Stimulated activated CD4-positive, alpha-beta T cell treated with anti-CD3 and anti-CD28 coated beads, Interleukin-15, amount 100 ng/mL, for 1 hour (primary cell): ENCODE measurements at places on chromosomes 4 and X.

DNA sequence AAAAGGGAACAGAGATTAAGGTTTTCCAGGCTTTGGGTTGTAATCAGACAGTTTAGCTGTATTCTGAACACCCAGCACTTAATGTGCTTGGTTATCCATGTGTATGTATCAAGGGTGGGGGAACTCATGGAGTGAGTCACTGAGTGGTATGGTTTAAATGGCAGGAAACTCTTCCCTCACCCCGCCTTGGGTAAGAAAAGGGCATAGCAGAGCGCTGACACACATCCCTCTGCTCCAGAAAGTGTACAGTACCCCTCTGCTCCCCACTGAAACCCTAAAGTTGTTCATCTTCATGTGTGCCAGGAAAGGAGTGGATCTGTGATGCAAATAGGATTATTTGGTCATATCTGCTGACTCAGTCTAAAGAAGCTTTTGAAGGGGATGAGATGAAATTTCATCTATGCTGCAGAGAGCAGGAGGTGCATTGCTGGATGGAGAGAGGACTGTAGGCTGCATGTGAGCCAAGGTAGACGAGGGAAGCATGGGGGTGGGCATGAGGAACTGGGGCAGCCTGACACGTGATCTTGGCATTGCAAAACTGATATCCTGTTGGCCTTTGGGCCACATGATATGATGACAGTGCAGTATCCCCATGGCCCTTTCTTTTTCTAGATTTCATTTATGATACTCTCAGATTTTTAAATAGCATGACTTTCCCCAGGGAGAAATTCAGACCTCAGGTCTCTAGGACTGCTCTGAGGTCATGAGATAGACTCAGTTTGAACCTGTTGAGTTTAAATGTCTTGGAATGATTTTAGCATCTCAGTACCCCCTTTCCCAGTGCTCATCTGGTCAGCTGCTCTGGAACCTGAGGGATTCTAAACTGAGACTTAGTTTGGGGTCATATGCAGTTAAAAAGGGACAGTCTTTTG is 84.8 kb downstream of the TMEM164 start:
- DNase-seq = no peak

DNA sequence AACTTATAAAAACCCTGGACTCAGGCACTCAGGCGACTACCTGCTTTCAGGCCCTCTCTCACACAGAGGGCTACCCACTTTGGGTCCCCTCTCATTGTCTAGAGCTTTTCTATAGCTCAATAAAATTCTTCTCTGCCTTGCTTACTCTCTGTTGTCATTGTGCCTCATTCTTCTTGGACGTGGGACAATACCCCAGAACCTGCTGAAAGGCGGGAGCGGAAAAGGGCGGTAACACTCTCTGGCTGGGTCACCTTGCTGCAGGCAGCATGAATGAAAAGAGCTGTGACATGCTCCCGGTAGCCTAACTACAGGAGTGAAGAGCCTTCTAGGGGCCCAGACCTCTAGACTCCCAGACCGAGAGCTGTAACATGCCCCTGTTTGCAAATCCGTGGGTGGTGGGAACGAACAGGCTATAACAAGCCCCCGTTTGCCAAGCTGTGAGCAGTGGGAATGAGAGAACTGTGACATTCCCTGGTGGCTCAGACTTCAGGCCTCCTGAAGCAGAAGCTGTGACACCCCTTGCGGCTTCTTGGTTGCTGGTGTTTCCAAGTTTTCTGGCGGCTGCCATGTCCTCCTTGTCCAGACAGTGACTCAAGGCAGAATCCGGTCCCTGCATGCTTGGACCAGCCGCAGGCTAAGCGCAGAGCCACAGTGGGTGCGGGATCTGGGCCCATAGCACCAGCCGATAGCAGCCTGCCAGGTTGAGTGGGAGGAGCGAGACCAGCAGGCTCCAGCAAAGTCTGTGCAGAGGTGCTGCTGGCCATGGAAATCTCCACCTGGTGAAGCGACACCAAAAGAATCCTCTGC is 684.6 kb downstream of the ARAP2 start:
- DNase-seq = no peak

GRCh38 chrX:119899125-119899524 is 3.4 kb downstream of the AKAP14 start:
- DNase-seq = no peak

DNA sequence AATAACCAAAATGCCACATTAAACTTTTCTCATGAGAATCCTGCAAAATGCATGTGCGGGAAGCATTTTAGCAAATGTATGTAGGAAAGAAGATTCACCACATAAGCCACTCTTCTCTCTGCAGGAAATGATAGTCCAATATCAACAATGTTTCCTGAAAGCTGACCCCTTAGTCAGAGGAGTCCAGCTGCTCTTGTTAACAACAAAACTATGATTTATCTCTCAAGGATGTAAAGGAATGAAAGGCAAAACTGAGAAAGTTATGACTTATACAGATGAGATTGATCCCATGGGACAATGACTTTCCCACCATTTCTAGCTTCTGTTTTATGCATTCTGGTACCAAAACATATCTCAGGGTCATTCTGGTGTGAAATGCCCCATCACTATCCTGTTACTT is 125.0 kb upstream of the EDNRA start:
- DNase-seq = no peak

DNA sequence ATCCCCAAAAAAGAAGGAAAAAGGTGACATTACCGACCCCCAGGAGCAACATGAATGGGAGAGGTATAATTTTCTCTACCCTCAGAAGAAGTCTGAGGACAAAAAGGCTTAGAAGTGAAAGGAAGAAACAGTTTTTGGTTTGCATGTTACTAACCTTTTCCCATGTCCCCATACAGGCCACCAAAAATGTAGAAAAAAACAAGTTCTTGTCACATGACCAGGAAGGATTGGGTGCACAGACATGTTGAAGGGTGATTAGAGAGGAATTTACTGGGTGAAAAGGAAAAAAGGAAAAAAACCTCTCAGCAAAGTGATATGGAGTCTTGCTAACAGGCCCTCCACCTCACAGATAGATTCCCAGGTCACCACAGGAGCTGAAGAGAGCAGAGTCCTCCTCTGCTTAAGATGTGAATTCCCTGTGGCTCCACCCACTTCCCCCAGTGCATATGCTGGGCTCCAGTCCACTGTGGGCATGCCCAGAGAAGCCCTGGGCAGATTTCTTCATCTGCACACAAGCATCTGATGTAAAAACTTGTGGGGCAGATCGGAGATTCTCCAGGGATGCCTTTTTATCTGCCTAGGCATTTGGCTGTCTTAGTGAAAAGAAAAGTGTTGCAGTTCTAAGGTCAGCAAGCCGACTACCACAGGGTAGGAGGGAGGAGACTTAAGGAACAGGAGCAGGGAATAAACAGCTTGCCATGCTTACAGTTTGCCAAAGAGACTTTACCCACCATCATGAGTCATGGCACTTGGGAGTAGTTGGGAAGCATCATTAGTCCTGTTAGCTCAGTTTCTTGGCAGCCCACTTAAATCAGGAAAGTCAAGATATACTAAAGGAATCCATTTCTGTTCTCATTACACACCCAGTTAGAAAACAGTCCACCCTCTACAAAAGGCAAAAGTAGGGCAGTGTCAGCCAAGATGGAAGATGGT is 25.0 kb upstream of the PASD1 start:
- DNase-seq = no peak

GRCh38 chrX:71870208-71871098 is 40.2 kb upstream of the NHSL2 start:
- DNase-seq = no peak

DNA sequence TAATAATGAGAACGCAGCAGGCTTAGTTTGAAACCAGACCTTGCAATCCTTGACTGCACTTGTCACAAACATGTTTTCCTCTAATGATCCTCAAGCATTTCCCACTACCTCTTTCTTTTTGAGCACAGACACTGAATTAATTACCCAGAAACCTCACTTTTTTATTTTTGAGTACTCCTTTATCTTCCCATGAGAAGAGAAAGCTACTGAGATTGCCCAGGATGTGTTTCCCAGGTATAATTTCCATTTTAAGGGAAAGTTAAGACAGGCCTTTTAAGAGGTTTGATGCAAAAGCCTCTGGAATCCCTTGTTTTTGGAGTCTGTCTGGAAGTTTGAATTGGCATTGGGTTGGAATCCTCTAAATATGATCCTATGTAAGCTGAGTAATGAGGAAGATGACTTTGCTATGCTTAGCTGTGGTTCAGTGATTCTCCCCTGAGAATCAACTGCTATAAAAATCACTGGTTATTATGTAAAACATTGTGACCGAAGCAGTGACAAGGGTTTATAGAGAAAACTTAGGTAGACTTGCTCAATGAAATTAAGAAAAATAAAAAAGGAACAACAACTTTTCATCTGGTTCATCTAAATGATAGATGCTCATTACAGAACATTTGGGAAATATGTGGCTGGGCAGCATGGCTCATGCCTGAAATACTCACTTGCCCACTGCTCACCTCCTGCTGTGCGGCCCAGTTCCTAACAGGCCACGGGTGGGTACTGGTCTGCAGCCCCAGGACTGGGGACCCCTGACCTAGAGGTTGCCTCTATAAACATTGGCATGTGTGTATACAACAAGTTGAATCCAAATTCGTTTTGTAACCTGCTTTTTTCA is 10.8 kb upstream of the RHOH start:
- DNase-seq = no peak

DNA sequence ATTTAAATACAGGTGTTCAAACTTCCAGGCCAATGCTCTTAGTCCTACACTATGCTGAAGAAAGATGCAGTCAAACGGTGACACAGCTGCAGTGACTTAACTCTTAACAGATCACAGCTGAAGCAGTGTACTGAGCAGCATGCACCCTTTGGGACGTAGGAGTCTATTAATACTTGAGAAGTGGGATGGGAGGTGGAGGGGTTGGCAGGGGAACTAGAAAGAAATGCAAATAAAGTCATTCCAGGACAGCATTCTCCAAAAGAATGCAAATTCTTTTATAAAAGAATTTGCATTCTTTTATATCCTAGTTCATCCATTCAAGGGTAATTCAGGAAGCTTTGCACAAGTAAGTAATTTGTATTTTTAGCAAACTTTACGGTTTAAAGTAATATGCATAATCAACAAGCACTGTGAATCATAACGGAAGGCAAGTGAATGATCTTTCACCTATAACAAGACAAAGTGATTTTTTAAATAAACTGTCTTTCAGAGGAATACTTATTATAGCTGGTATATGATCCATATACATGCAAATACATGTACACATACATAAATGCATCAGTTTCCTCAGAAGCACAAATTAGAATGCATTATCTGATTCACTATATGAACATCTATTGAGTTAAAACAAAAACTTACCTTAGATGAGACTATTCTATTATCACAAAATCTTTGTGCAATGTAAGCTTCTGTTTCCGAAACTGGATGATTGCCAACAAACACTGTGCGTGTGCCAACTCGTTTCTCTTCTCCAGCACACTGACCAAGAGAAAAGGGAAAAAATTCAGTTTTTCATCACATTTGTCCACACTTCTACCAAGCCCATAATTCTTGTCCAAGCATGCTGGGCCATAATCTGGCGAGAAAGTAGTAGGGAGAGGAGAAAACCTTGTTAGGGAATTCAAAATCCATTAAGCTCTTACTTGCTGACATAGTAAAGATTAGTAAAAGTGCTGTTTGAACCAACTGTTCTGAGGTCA is 106.5 kb downstream of the ATP11C start:
- no peak for DNase-seq

- DNase-seq = no peak
Measured at GRCh38 chr4:173145131-173145530, 23.5 kb upstream of the GALNT7 start.

- DNase-seq = no peak
Measured at GRCh38 chrX:133661962-133662839, 246.9 kb upstream of the GPC4 start.

DNA sequence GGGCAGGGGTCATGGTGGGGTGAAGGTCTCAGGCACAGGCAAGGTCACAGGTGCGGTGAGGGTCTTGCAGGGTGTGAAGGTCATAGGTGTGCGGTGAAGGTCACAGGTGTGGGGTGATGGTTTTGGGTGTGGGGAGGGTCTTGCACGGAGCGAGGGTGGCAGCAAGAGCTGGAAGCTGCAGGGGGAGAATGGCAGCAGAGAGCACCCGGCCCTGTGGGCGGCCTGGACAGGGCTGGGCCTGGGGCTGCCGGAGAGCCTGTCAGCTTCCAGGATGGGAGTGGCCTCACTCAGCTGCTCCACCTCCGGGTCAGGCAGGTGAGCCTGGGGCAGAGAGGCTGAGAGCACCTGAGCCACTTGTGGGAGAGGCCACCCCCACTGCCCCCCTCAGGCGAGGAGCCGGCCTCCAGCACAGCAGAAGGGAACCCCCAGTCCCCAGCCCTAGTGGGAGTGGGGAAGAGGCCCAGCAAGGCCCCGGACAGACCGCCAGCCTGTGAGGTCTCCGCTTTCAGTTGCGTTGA is 1.5 kb downstream of the MSANTD1 start:
- DNase-seq = no peak

DNA sequence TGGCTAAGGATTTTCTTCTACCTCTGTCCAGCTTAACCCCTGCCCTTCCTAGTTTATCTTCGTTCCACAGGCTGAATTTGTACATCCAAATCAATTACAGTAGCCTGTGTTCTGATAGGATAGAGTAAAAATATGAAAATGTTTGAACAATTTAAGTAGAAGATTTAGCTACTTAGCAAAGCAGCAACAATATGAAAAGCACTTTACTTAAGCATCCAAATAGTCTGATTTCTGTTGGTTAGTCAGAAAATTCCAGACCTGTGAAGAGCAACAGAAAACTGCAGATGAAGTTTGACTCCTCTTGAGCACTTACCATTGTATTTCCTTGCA is 2.0 kb downstream of the ARSJ start:
- DNase-seq = no peak

DNA sequence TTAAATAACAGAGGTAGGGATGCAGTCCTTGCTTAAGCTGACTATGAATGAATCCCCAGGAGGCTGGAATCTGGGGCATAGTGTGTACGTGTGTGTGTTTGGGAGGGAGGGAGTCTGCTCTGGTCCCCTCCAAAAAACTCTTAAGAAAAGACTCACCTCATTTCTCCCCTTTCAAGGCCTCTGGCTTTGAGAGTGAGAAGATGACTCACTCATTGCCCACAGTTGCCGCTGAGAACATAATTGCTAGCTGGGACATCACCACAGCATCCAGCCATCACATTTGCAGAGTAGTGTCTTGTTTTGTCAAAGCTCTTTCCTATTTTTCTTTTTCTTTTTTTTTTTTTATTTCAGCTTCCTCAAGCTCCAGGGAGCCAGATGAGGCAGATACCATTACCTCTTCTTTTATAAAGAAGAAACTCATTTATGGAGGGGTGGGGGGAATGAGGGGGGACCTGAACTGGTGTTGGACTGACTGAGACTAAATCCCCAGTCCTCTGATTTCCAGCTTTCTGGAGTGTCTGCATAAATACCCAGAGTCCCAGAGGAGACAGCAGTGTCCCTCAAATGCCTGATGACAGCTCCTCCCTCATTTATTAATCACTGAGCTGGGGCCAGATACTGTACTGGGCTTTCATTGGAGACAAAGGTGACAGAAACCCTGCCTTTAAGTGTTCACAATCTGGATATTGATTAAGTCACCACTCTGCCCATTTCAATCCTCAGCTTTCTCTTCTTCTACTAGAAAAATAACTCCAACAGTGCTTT is 61.9 kb upstream of the LAS1L start:
- no peak for DNase-seq

DNA sequence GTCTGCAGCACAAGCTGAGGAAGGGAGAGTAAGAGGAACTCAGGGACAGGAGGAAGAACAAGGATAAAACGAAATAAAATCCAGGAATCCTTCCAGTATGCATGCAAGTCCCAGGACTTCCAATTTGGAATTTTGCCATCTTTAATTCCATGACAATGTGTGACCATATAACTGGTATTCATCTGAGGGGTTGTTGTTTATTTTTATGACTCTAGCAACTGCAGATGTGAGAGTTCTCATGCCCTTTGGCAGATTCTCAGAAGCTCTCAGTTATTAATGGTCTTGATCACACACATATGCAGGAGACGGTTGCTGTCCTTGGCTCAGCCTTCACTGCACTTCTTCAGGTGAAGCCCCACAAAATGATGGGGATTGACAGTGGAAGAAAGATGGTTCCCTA is 148.2 kb downstream of the SMIM20 start:
- no peak for DNase-seq
